ENCODE measurements at places on chromosomes 2 and 18.

DNA sequence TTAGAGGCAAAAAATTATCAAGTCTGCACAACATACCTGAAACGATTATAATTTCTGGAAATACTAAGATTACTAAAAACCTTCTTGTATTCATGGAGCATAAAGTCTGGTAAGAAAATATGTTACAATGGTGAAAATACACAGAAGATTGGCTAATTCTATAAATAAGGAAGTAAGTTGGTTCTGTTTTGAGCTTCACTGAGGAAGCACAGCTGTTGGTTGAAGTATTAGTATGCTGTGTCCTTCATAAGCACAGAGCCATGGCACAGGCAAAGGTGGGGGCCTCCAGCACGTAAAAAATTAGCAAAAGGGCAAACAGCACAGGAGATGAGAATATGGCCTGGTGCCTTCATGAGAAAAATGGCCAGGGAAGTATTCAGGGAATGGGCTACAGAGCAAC, 40.4 kb upstream of the ANKRD62 start:
- no peaks in the 10 kb centered on the region for H3K36me3 ChIP-seq
- no peak overlapping the region for H3K27ac ChIP-seq
- no peaks in the 10 kb centered on the region for H3K4me1 ChIP-seq
- no peak for DNase-seq
- H3K4me3 ChIP-seq = no peak overlapping the region

- no peak overlapping the region for H3K27ac ChIP-seq
- DNase-seq = no peak
- H3K36me3 ChIP-seq = no peaks in the 10 kb centered on the region
- H3K27me3 ChIP-seq = no peaks in the 10 kb centered on the region
- no peaks in the 10 kb centered on the region for H3K4me1 ChIP-seq
- no peak overlapping the region for H3K4me3 ChIP-seq
These were observed 198.4 kb downstream of the NYAP2 start for GRCh38 chr2:225597911-225598310.

- DNase-seq = no peak
- H3K4me3 ChIP-seq = no peak overlapping the region
- no peaks in the 10 kb centered on the region for H3K36me3 ChIP-seq
- no peak overlapping the region for H3K27ac ChIP-seq
- H3K27me3 ChIP-seq = peaks cover 9% of the 10 kb centered on the region
These were observed 8.6 kb downstream of the SH3RF3 start for GRCh38 chr2:109137616-109138015.

DNA sequence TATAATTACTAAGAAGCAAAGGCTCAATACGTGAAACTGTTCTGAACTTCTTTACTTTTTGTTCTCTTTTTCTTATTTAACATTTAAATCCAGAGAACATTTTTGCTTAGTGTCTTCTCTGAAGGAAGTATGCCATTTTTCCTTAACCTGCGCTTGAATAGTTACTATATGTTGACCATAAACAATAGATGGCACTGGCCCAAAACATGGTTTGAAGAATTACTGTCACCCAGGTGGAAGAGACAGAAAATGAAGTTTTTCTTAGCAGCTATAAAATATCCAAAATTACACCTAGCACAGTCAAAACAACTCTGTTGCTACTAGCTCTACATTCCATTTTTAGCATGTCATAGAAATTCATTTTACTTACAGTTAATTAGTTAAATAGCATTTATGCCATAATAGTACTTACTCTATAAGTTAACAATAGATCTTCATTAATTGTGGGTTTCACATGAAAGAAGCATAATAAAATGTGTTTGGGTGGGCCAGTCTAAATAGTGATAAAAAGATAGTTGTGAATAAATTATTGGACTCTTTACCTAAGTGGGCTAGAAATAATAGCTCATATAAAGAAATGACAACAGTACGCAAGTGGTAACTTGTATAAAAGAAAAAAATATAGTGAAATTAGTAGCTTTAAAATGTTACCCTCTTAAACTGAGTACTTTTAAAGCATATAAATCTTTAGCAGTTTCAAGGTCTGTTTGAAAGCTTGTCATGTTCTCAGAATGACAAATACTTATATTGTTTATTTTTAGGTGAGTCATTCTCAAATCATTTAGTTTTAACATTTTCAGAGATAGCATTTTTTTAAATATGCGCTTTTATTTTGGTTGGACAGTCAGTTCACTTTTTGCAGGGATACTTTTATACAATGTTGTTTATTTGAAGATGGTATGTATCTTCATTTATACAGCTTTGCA, 3.7 kb downstream of the ETAA1 start:
- H3K36me3 ChIP-seq = peaks cover 21% of the 10 kb centered on the region
- no peak overlapping the region for H3K4me3 ChIP-seq
- no peak overlapping the region for H3K27ac ChIP-seq
- H3K4me1 ChIP-seq = peaks cover 14% of the 10 kb centered on the region

DNA sequence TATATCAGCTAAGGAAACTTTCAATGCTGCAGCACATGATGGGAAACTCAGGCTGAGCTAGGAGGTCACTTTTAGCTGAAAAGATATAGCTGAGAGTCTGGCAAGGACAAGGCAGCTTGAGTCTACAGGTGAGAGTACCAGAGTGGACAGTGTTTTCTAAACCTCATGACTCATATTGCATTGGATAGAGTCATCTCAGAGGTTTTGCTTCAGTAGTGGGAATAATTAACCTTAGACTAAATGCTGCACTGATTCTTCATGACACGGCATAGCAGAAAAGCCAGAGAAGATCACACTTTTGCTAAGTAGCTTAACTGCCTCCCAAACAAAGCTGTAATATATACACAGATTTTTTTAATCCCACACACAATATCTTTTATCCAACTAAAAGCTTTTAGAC, 865.0 kb upstream of the CDH2 start:
- H3K27ac ChIP-seq = no peak overlapping the region
- DNase-seq = no peak
- no peak overlapping the region for H3K4me3 ChIP-seq

GRCh38 chr18:51132256-51132935, 65.1 kb downstream of the MEX3C start:
- no peaks in the 10 kb centered on the region for H3K4me1 ChIP-seq
- DNase-seq = no peak
- H3K27me3 ChIP-seq = peaks cover 3% of the 10 kb centered on the region
- H3K4me3 ChIP-seq = no peak overlapping the region

- H3K27me3 ChIP-seq = no peaks in the 10 kb centered on the region
- no peak overlapping the region for H3K27ac ChIP-seq
- H3K4me1 ChIP-seq = peaks cover 4% of the 10 kb centered on the region
These were observed 340.7 kb upstream of the TRIB2 start for GRCh38 chr2:12376025-12376424.

- no peaks in the 10 kb centered on the region for H3K4me1 ChIP-seq
- H3K27ac ChIP-seq = no peak overlapping the region
- no peak for DNase-seq
- no peak overlapping the region for H3K4me3 ChIP-seq
- no peaks in the 10 kb centered on the region for H3K36me3 ChIP-seq
These were observed 25.8 kb upstream of the SLC14A2 start for GRCh38 chr18:45589356-45590035.

- no peak overlapping the region for H3K4me3 ChIP-seq
- H3K36me3 ChIP-seq = no peaks in the 10 kb centered on the region
- H3K27ac ChIP-seq = no peak overlapping the region
- no peak for DNase-seq
- no peaks in the 10 kb centered on the region for H3K4me1 ChIP-seq
- peaks cover 9% of the 10 kb centered on the region for H3K27me3 ChIP-seq
These were observed 176.1 kb upstream of the SESTD1 start for GRCh38 chr2:179440642-179441251.

GRCh38 chr2:234496835-234497593, at the start of gene ARL4C:
Gene ARL4C (minus strand): TSS chr2:234497081. CDS start chr2:234496586, 495 bp downstream.
- H3K36me3 ChIP-seq = peaks cover 34% of the 10 kb centered on the region
- peak; percentile 83 for DNase-seq
- peaks cover 34% of the 10 kb centered on the region for H3K4me1 ChIP-seq
- H3K27me3 ChIP-seq = no peaks in the 10 kb centered on the region
- peak within 1 kb of the TSS; percentile 99 for H3K27ac ChIP-seq

GRCh38 chr2:48332286-48332685, 197.7 kb upstream of the STON1 start:
- H3K27ac ChIP-seq = no peak overlapping the region
- H3K4me3 ChIP-seq = peak overlapping the region; percentile 58
- no peak for DNase-seq
- peaks cover 27% of the 10 kb centered on the region for H3K4me1 ChIP-seq
- H3K27me3 ChIP-seq = no peaks in the 10 kb centered on the region
- peaks cover 28% of the 10 kb centered on the region for H3K36me3 ChIP-seq

DNA sequence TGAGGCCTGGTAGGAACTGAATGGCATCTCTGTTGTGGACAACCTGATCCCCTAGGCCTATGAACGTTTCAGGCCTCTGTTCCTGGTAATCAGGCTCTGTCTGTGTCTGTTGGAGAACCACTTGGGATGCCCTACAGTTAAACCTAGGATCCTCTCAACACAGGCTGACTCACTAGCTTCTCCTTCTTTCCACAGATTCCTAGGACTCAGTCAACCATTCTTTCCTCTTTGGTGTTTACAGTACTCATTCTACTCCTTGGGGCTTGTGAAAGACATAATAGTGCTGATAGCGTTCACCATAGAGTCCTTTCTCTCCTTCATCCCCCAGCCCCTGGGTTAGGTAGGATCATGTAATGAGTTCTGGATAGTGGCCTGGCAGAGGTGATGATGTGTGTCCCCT, 544.3 kb downstream of the METTL4 start:
- DNase-seq = no peak
- H3K27me3 ChIP-seq = no peaks in the 10 kb centered on the region
- no peak overlapping the region for H3K27ac ChIP-seq
- no peak overlapping the region for H3K4me3 ChIP-seq

- H3K27me3 ChIP-seq = no peaks in the 10 kb centered on the region
- H3K4me1 ChIP-seq = peaks cover 10% of the 10 kb centered on the region
- H3K27ac ChIP-seq = no peak overlapping the region
- no peak for DNase-seq
- no peak overlapping the region for H3K4me3 ChIP-seq
These were observed 119.1 kb downstream of the BAZ2B start for GRCh38 chr2:159497256-159497655.

DNA sequence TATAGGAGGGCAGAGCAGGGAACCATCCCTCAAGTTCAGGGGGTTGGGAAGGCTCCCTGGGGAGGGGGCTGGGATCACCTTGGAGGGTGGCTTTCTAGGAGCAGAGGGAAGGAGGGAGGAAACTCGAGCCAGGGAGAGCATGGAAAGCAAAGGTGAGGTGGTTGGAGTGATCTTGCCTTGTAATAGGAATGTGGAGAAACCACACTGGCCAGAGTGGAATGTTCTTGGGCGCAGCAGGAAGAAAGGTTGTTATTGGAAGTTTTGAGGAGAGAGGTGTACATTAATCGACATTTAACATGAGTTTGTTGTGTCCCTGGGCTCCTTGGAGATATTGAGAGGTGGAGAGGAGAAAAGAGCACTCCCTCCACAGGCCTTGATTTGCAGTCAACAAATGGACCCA, 272.2 kb downstream of the PRKCE start:
- peaks cover 11% of the 10 kb centered on the region for H3K4me1 ChIP-seq
- no peak overlapping the region for H3K4me3 ChIP-seq
- H3K27me3 ChIP-seq = no peaks in the 10 kb centered on the region
- H3K27ac ChIP-seq = no peak overlapping the region
- peaks cover 1% of the 10 kb centered on the region for H3K36me3 ChIP-seq

DNA sequence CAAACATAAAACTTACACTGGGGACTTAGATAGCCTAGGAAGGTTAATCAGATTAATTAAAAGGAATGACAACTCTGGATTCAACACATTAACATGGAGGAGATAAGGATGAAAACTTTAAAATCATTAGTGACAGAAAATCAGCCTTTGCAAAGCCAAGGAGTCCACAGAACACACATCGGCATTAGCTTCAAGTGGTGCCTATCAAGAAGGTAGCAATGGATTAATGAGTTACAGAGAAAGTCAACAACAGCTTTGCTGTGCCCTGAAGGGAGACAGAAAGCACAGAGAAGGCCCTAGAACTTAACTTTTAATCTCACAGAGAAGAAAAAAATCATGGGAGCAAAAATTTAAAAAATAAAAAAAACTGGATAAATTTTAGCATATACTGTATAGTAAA, 88.6 kb downstream of the KCNH7 start:
- H3K36me3 ChIP-seq = no peaks in the 10 kb centered on the region
- no peak overlapping the region for H3K27ac ChIP-seq
- H3K27me3 ChIP-seq = no peaks in the 10 kb centered on the region
- no peaks in the 10 kb centered on the region for H3K4me1 ChIP-seq
- no peak overlapping the region for H3K4me3 ChIP-seq
- DNase-seq = no peak

GRCh38 chr2:113876503-113877387, 13.1 kb upstream of the ACTR3 start:
- DNase-seq = peak; percentile 74
- peaks cover 47% of the 10 kb centered on the region for H3K4me1 ChIP-seq
- H3K27me3 ChIP-seq = no peaks in the 10 kb centered on the region

GRCh38 chr2:234996069-234996940, 44.5 kb downstream of the SH3BP4 start:
- no peak overlapping the region for H3K4me3 ChIP-seq
- H3K4me1 ChIP-seq = no peaks in the 10 kb centered on the region
- no peak overlapping the region for H3K27ac ChIP-seq
- peaks cover 3% of the 10 kb centered on the region for H3K27me3 ChIP-seq
- no peaks in the 10 kb centered on the region for H3K36me3 ChIP-seq

GRCh38 chr2:69589973-69590652, 53.4 kb downstream of the AAK1 start:
- peaks cover 61% of the 10 kb centered on the region for H3K4me1 ChIP-seq
- peak overlapping the region; percentile 46 for H3K27ac ChIP-seq
- DNase-seq = no peak
- peaks cover 11% of the 10 kb centered on the region for H3K36me3 ChIP-seq

- H3K4me3 ChIP-seq = no peak overlapping the region
- H3K27ac ChIP-seq = no peak overlapping the region
- no peak for DNase-seq
- peaks cover 3% of the 10 kb centered on the region for H3K27me3 ChIP-seq
- H3K36me3 ChIP-seq = no peaks in the 10 kb centered on the region
- H3K4me1 ChIP-seq = no peaks in the 10 kb centered on the region
These were observed 11.9 kb downstream of the STON1 start for GRCh38 chr2:48541666-48542389.

DNA sequence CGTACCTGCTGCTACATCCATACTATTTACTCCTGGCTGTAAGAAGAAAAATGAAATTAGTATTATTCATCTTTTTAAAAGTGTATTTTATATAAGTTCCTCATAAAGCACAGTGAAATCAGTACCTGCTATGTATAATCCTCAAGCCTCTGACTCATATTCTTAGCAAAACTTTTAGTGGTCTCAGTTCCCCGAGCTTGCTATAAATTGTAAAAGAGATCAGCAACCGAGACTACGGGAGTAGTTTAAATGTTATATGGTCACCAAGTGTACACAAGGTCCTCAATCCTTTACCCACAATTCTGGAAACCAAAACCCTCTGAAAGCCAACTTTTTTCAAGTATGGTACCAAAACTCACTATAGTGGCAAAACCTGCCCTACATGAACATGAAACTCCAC, 24.2 kb downstream of the PRPF40A start:
- peaks cover 15% of the 10 kb centered on the region for H3K4me1 ChIP-seq
- no peak for DNase-seq
- H3K36me3 ChIP-seq = peaks cover 22% of the 10 kb centered on the region

- DNase-seq = no peak
- H3K27me3 ChIP-seq = no peaks in the 10 kb centered on the region
- H3K4me1 ChIP-seq = peaks cover 2% of the 10 kb centered on the region
- H3K36me3 ChIP-seq = no peaks in the 10 kb centered on the region
- H3K4me3 ChIP-seq = no peak overlapping the region
These were observed 35.4 kb upstream of the COL6A3 start for GRCh38 chr2:237449193-237449881.

GRCh38 chr2:185035906-185036305, 437.6 kb downstream of the ZNF804A start:
- H3K4me3 ChIP-seq = no peak overlapping the region
- DNase-seq = no peak
- no peaks in the 10 kb centered on the region for H3K27me3 ChIP-seq
- no peaks in the 10 kb centered on the region for H3K4me1 ChIP-seq
- no peaks in the 10 kb centered on the region for H3K36me3 ChIP-seq

Data from activated naive CD8-positive, alpha-beta T cell treated with anti-CD3 and anti-CD28 coated beads, Interleukin-2, amount 10 ng/mL, durations not matched to agents 7 days and 5 days (primary cell).